ENCODE measurements at places on chromosomes 13 and 19. TPM values are rescaled to one million over a fixed set of nuclear protein-coding genes. Genes with fewer than 3 reads are reported as not detected.

GRCh38 chr19:5333581-5334365, 6.8 kb downstream of the PTPRS start:
- H3K27me3 ChIP-seq, result peaks cover 41% of the 10 kb centered on the region
- no peaks in the 10 kb centered on the region for H3K36me3 ChIP-seq
- H3K4me1 ChIP-seq, result peaks cover 6% of the 10 kb centered on the region
- DNase-seq, result no peak
- H3K4me3 ChIP-seq, result no peak overlapping the region
- H3K27ac ChIP-seq, result no peak overlapping the region

- no peak overlapping the region for H3K27ac ChIP-seq
- H3K4me3 ChIP-seq, result no peak overlapping the region
- peaks cover 6% of the 10 kb centered on the region for H3K4me1 ChIP-seq
- H3K36me3 ChIP-seq, result no peaks in the 10 kb centered on the region
- DNase-seq, result no peak
Observed at GRCh38 chr13:75494491-75494890, 12.5 kb upstream of the TBC1D4 start.

- H3K36me3 ChIP-seq, result peaks cover 10% of the 10 kb centered on the region
- H3K27me3 ChIP-seq, result no peaks in the 10 kb centered on the region
- no peak overlapping the region for H3K4me3 ChIP-seq
- H3K4me1 ChIP-seq, result no peaks in the 10 kb centered on the region
- no peak for DNase-seq
Observed at GRCh38 chr19:7973883-7974282, 30.4 kb upstream of the TIMM44 start.

DNA sequence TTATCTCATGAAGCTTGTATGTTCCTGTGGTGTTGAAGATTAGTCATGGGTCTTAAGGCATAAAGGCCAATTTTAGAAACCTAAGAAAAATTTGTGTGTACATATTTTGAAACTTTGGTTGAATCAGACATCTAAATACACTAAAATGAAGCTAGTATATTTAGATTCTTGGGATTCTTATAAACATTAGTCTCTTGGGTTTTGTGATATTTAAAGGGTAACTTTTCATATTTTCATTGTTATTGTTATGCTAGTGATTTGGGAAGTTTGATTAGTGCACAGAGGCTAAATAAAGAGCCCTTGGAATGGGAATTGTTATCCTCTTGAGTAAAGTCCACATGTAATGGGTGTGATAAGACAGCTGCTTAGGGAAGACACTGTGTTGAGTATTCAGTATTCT, 24.5 kb downstream of the UBA2 start:
- no peak for DNase-seq
- H3K4me1 ChIP-seq, result peaks cover 15% of the 10 kb centered on the region
- H3K4me3 ChIP-seq, result no peak overlapping the region
- peak overlapping the region; percentile 33 for H3K27ac ChIP-seq
- peaks cover 49% of the 10 kb centered on the region for H3K36me3 ChIP-seq

DNA sequence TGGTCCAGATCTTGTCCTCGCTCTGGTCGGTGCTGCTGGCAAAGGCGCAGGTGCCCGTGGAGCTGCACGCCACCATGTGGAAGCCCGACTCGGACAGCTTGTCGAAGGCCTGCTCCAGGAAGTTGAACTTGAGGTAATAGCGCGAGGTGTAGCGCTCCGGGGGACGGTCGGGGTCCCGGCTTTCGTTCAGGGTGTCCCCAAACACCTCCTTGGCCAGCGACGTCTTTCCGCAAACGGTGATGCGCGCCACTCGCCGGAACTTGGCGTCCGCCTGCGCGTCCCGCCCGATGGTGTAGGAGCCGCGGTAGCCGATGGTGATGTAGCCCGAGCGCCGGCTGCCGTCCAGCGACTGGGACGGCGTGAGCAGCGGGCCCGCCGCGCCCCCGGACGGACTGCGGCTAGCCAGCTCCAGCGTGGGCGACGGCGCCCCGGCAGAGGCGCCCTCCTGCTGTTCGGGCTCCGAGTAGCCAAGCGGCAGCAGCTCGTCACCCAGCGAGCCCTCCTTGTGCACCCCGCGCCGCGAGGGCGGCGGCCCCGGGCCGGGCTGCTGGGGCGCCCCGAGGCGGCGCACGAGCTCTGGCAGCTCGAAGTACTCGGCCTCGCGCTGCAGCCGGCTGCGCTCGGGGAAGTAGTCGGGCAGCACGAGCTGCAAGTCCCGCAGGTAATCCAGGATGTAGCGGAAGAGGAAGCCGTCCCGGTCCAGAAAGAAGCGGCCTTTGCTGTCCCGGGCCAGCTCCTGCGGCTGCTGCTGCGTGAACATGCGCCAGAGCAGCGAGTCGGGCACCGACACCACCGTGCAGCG, 801 bp downstream of the KCTD12 start:
- peaks cover 20% of the 10 kb centered on the region for H3K4me1 ChIP-seq
- DNase-seq, result peak; percentile 65
- no peaks in the 10 kb centered on the region for H3K36me3 ChIP-seq
- peak overlapping the region; percentile 50 for H3K27ac ChIP-seq
- H3K4me3 ChIP-seq, result peak overlapping the region; percentile 79

The PALM3 gene
- total RNA-seq, result not detected

The ANO8 gene
- 11.0 TPM for total RNA-seq

The ATP7B gene
- 0.38 TPM for total RNA-seq

DNA sequence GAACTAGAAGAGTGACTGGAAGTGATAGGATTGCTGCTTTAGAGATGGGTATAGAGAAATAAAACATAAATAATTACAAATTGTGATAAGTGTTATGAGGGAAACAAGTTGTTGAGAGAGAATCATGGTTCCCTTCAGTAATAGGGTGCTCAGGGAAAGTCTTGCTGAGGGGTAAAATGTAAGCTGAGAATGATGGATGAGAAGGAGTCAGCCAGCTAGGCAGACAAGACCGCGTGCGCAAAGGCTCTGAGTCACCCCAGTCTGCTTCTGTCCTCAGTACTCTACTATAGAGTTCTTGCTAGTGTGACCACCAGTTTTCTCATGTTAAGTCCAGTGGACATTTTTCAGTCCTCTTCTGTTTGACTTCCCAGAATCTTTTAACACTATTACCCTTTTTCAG, 39.5 kb downstream of the PCCA start:
- peaks cover 16% of the 10 kb centered on the region for H3K36me3 ChIP-seq
- no peak overlapping the region for H3K4me3 ChIP-seq
- DNase-seq, result no peak
- H3K4me1 ChIP-seq, result peaks cover 33% of the 10 kb centered on the region
- no peak overlapping the region for H3K27ac ChIP-seq
- H3K27me3 ChIP-seq, result no peaks in the 10 kb centered on the region

The LACC1 gene
- 3.2 TPM for total RNA-seq

DNA sequence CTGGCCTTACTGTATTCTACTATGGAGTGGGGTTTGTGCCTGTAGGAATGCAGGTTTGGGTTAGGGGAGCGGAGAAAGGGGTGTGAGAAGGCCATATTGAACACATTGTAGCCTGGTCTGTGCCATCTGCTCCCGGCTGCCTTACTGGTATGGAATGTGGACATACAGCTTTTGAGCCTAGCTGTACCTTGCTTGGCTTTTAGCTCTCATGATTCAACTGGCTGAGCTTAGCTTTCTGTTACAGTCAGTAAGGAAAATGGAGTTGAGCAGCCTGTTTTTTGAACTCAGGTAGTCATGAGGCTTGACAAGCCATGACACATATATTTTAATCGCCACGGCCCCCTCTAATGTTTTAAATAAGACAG, 41.6 kb downstream of the ARHGAP35 start:
- H3K36me3 ChIP-seq, result peaks cover 3% of the 10 kb centered on the region
- H3K27ac ChIP-seq, result no peak overlapping the region
- H3K27me3 ChIP-seq, result no peaks in the 10 kb centered on the region
- H3K4me1 ChIP-seq, result peaks cover 28% of the 10 kb centered on the region
- no peak overlapping the region for H3K4me3 ChIP-seq

The ZGLP1 gene
- total RNA-seq, result 3.3 TPM

The HPN gene
- not detected for total RNA-seq

The ARGLU1 gene
- 111 TPM for total RNA-seq

The SLC25A23 gene
- 27.9 TPM for total RNA-seq

The LIN37 gene
- 9.2 TPM for total RNA-seq

- peaks cover 25% of the 10 kb centered on the region for H3K4me1 ChIP-seq
- DNase-seq, result no peak
- no peak overlapping the region for H3K4me3 ChIP-seq
- peaks cover 40% of the 10 kb centered on the region for H3K36me3 ChIP-seq
- H3K27ac ChIP-seq, result no peak overlapping the region
- no peaks in the 10 kb centered on the region for H3K27me3 ChIP-seq
Observed at GRCh38 chr19:45526143-45526542, 18.9 kb downstream of the VASP start.

The ARRDC2 gene
- 45.2 TPM for total RNA-seq

DNA sequence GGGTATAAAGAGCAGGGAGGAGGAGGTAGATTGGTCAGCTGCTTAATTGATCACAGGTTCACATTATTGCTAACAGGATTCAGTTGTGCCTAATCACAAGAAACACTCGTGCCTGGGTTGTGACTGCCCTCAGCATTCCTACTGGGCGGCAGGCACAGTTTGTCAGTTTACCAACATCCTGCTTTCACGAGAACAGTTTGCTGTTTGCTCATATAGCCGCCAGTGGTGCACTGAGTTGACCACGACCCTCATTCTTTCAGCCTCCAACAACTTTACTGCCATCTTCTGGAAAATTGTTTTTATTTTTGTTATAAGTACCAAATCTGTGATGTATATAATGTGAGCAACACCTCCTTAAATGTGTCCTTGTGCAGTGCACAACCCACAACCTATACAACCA, 16.2 kb upstream of the IFT88 start:
- H3K4me3 ChIP-seq, result no peak overlapping the region
- no peaks in the 10 kb centered on the region for H3K27me3 ChIP-seq
- no peak for DNase-seq

DNA sequence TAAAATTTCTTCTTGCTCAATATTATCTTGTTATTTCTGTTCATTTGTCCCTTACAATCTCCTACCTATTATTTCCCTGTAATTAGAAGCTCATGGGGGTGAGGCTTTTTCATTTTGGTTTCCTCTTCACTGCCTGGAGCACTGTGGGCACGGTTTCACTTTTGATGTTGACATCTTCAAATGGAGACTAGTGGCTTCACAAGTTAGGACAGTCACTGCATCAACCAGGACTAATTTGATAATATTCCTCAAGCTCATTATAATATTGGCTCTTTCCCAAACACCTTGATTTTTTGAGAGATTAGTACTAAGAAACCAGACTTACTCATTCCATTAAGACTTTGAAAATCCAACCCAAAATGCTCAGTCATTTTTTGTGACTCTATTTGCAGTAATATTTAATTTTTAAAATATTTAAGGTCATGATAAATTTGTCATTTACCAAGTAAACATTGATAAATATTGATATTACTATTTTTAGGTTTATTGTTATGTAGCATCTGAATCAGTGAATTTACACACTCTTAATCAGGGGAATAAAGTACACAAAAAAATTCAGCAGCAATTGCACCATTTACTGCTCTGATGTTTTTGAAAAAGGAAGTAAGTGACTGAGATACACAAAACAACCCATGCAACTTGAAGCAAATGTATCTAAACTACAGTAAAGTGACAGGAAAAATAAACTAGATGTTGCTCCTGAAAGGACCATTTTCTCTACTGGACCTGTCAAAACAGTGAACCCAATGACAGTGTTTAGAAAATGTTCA, 28.8 kb upstream of the RCBTB2 start:
- H3K27me3 ChIP-seq, result peaks cover 27% of the 10 kb centered on the region
- peak; percentile 70 for DNase-seq
- H3K4me3 ChIP-seq, result peak overlapping the region; percentile 59
- H3K4me1 ChIP-seq, result peaks cover 65% of the 10 kb centered on the region
- H3K27ac ChIP-seq, result peak overlapping the region; percentile 90

The NLRP4 gene
- not detected for total RNA-seq

- peaks cover 37% of the 10 kb centered on the region for H3K4me1 ChIP-seq
- H3K27me3 ChIP-seq, result peaks cover 60% of the 10 kb centered on the region
- peak overlapping the region; percentile 60 for H3K4me3 ChIP-seq
- no peaks in the 10 kb centered on the region for H3K36me3 ChIP-seq
Observed at GRCh38 chr19:7868671-7869452, 5.3 kb downstream of the PRR36 start.

The SPATA13 gene
- 51.0 TPM for total RNA-seq

DNA sequence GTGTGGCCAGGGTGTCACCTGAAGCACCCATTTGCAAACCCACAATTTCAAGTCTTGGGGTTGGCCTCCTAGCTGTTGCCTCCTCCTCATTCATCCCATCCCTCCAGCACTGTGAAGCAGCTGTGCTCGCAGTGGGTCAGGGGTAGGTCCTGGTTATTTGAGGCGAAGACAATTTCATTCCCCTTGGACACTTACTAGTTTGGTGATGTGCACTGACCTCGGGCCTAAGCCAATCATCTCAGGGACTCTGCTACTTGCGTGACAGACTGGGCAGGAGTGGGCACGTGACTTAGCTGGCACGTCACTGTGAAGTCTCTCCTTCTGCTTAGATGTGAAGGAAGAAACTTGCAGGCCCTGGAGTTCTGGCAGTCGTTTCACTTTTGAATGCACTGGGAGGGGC, 3.5 kb upstream of the ATP11A start:
- no peaks in the 10 kb centered on the region for H3K36me3 ChIP-seq
- no peak for DNase-seq
- H3K4me3 ChIP-seq, result no peak overlapping the region
- no peak overlapping the region for H3K27ac ChIP-seq
